Right ventricle myocardium inferior (tissue), 1 donor: ENCODE measurements at places on chromosomes 7 and 10. TPM values are rescaled to one million over a fixed set of nuclear protein-coding genes. Genes with fewer than 3 reads are reported as not detected.

The GPR22 gene
- total RNA-seq = 48.7 TPM

The ZNF438 gene
- 12.8 TPM for total RNA-seq

The NIPSNAP2 gene
- 348 TPM for total RNA-seq

The VSTM2A gene
- total RNA-seq = not detected

The CYP3A7 gene
- not detected for total RNA-seq

The INSYN2A gene
- total RNA-seq = not detected

The PAPOLB gene
- 0.08 TPM for total RNA-seq

The GCK gene
- total RNA-seq = 1.8 TPM

The FGFR2 gene
- total RNA-seq = 0.70 TPM

The TBC1D12 gene
- total RNA-seq = 4.6 TPM

The UCN3 gene
- not detected for total RNA-seq

The SAP25 gene
- 0.84 TPM for total RNA-seq

The SEMA3E gene
- total RNA-seq = 0.24 TPM

The C10orf120 gene
- not detected for total RNA-seq

The EN2 gene
- total RNA-seq = 0.11 TPM

The UPK3BL2 gene
- 2.8 TPM for total RNA-seq

The PFKFB3 gene
- total RNA-seq = 28.1 TPM

The DOCK1 gene
- 16.8 TPM for total RNA-seq

The ZNF425 gene
- total RNA-seq = 0.60 TPM

The ZKSCAN5 gene
- total RNA-seq = 6.7 TPM

The UNCX gene
- total RNA-seq = not detected

The EIF5AL1 gene
- 0.05 TPM for total RNA-seq
